Fibroblast of upper back skin (primary cell): ENCODE measurements at places on chromosomes 6 and 20.

GRCh38 chr20:57167292-57167655 lies 99.2 kb downstream of the BMP7 start:
- DNase-seq, result no peak

DNA sequence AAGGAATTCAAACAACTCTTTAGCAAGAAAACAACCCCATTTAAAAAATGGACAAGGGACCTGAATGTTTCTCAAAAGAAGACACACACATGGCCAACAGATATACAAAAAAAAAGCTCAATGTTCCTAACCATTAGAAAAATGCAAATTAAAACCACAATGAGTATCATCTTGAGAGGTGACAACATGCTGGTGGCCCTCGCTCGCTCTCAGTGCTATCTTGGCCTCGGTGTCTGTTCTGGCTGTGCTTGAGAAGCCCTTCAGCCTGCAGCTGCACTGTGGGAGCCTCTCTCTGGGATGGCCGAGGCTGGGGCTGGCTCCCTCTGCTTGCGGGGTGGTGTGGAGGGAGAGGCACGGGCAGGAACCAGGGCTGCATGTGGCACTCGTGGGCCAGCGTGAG lies 13.4 kb downstream of the SPINT4 start:
- no peak for DNase-seq

DNA sequence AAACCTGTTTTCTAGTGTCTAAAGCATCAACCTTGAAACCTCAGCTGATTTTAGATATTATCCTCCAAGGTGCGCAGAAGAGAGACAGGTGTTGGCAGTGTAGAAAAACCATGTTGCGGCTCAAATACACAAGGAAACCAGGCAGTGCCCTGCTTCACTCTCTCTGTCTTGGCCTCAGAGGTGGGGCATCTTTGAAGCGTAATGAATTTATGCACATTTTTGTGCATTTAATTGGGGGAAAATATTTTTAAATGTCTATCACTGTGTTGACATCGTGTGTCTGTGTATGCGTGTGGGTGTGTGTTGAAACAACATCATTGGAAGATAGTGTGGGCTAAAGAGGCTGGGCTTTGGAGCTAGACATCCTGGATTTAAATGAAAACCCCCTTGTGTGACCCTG lies 334.0 kb upstream of the CHD6 start:
- no peak for DNase-seq

- no peak for DNase-seq
These were observed 230.8 kb downstream of the BCAS1 start for GRCh38 chr20:53839423-53840176.

DNA sequence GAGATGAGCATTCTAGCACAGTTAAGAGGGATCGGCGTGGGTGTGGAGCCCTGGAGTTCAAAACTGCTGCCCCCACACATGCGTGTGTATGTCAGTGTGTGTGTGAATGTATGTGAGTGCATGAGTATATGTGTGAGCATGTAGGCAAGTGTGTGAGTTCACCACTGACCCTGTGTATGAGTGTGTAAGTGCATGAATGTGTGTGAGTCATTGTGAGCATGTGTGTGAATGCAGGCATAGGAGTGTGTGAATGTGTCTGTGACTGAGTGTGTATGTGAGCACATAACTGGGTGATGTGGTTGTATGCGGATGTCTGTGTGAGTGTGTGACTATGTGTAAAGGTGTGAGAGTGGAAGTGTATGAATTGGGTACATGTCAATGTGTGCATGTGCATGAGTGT lies 69.6 kb upstream of the CCDC167 start:
- DNase-seq, result no peak

GRCh38 chr6:5162355-5162754 lies 77.2 kb downstream of the PPP1R3G start:
- no peak for DNase-seq

DNA sequence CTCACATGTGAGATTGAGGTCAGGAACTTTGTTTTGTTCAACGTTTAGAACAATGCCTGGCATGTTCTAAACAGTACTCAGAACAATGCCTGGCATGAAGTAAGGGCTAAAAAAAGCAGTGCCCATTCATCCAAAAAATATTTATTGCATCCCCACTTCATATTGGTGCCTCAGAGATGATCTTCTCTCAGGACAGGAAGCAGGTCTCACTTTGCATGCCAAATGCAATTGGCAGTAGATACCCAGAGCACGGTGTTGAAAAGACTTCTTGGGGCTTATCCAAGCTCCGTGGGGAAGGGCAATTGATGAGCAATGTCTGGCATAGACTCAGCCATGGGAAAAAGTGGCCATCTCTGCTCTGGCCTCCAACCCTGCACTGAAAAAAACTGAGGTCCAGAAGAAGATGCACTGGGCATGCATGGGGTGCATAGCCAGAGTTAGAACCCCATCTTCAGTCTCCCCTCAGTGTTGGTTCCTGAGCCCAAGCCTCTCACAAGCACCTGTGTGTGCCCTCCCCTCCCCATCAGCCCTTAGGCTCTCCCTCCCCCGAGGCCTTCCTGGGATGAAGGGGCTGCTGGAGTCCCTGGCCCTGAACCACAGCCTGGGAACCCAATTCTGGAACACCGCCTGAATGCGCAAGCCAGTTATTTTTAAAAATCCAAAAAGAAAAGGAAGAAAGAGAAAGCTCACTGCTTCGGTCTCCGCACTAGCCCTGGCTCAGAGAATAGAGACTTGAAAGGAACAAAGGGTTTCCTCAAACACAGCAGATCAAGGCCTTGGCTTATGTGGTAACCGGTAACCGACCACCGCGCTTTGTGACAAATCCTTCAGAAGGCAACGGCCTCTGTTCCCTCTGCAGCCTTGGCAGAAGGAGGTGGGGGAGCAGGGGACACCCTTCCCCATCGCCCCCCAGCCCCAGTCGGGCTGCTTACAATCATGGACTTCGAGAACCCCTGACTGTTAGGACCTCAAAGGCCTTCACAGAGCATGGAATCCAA lies 78.5 kb upstream of the SIRPA start:
- DNase-seq, result peak; percentile 76

DNA sequence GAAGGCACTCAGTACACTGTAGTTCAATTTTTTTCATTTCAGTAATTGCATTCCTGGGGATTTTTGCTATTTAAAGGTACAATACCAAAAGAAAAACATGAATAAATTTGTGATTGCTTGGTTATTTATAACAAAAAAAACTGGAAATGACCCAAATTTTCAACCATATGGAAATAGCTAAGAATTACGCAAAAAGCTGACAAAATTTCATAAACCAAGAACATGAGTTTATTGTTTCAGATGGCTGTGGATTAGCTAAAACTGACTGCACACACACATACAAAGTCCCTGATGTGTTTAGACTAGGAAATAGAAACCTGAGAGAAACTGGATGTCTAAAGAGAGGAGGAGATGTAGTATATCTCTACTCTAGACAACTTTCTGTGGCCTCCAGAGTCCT lies 718.4 kb upstream of the CHD6 start:
- DNase-seq, result no peak

DNA sequence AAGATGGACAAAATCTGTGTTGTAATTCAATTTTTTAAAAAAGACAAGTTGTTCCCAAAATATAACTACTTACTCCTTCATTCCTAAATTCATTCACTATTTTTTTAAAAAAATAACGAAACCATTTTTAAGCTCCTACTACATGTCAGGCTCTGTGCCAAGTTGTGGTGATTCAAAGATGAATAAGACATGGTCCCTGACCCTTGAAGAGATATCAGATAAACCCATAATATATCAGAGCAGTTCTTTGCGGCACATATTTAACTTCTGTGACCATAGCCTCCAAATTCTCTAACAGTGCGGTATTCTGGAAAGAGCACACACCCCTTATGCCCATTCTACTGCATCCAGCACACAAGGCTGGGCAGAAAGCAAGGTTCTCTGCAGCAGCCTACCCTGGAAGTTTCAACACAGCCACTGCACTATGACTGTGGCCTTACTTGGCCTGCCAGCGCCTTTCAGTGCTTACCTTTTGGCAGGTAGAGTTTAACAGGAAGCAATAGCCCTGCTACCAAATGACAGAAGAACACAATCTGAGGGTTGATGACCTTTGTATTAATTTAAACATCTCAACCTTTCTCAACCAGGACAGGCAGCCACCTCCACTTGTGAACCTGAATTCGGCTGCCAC lies 406.5 kb downstream of the BTBD9 start:
- peak; percentile 39 for DNase-seq

DNA sequence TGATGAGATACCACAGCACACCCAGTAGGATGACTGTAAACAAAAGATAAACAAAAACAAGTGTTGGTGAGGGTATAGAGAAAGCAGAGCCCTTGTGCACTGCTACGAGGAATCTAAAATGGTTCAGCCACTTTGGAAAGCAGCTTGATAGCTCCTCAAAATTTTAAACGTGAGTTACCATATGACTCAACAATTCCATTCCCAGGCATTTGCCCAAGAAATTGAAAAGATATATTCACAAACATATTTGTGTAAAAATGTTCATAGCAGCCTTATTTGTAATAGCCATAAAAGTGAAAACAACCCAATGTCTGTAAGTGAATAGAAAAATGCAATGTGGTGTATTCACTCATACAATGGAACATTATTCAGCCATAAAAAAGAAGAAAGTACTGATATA lies 141.0 kb upstream of the BTBD3 start:
- DNase-seq, result no peak

DNA sequence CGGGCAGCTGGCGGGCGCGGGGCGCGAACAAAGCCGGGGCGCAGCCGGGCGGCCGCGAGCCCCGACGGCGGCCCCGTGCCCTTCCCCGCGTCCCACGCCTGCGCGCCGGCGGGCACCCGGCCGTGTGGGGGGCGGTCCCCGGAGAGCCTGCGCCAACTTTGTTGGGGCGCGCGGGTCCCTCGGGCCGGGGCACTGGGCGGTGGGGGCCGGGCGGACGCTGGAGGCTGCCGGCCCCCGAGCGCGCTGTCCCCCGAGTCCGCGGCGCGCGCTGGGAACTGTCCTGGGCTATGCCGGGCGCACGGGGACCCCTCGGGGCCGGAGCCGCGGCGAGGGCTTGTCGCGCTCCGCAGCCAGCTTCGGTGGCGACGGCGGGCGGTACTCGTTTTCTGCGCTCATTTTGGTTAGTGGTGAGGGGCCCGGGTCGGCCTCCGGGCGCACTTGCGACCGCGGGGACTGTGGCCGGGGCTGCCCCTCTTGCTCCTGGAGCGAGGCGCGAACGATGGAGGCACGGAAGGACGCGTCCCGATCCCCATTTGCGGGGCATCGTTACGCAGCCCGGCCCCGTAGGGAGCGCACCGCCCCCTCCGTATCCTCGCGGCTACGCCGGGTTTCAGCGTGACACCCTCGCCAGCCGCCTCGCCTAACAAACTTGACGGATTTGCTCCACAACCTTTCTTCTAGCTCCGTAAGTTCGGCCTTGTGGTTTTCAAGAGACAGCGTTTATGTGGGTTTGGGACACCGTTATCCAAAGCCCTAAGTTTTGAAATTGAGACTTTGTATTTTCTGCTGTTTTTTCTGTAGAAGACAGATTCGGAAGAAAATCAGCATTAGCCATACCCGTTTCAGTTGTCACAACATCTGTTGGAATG lies 622 bp downstream of the SS18L1 start:
- DNase-seq, result peak; percentile 45

DNA sequence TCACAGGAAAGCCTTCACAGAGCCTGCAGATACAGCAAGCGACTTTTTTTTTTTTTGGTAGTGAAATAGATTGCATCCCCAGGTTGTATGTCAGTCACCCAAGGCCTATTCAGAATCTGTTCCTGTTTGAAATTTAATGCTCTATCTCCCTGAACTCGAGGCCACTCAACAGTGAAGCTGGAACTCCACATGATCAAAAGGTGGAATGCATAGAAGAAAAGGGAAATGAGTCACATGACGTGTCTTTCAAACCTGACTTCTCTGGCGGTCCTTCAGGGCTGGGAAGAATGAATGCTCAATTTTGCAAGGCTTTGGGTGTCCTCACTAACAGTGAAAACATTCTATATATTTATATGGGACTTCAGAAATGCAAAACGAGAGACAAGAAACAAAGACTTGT lies 88.4 kb upstream of the B3GAT2 start:
- no peak for DNase-seq

- DNase-seq, result peak; percentile 1
These were observed 6.0 kb downstream of the PDYN start for GRCh38 chr20:1987826-1988225.

DNA sequence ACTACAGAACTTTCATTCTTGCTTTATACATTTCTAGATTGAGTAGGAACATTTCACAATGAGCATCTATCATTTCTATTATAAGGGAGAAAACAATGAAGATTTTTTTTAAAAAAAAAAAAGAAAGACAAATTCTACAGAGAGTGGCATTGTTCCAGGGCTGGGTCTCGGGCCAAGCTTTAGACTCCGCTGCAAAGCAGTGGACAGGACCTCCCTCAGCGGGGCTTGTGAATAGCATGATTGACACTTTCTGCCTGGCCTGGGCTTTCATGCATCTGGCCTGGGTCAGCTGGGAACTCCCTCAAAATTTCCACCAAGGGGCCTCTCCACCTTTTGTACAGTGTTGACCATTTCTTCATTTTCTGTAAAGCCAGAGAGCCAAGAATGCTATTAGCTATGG lies 55.8 kb upstream of the HIVEP2 start:
- no peak for DNase-seq

GRCh38 chr6:49499126-49499525 lies 597 bp upstream of the GLYATL3 start:
- DNase-seq, result no peak

- no peak for DNase-seq
These were observed 50.8 kb downstream of the GRM4 start for GRCh38 chr6:34095136-34095505.

GRCh38 chr6:8556370-8557013 lies 121.1 kb upstream of the SLC35B3 start:
- peak; percentile 42 for DNase-seq

DNA sequence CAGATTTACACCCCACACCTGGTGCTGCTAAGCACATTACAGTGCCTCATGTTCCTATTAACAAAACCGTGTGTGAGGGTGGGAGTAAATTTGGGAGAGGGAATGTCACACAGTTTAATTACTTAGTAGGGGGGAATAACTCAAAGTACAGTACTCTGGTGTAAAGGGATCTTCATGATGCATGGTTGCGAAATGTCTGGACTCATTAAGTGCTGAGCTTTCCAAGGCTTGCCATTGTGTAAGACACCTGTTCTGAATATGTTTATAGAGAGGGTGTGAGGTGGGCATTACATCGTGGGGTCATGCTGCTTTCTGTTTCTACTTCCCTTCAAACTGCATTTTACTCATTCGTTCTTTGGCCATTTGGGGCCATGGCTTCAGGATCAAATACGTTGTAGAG lies 181.2 kb downstream of the ADGRG6 start:
- DNase-seq, result no peak

- DNase-seq, result no peak
These were observed 154.8 kb upstream of the SLC35B3 start for GRCh38 chr6:8589941-8590729.

DNA sequence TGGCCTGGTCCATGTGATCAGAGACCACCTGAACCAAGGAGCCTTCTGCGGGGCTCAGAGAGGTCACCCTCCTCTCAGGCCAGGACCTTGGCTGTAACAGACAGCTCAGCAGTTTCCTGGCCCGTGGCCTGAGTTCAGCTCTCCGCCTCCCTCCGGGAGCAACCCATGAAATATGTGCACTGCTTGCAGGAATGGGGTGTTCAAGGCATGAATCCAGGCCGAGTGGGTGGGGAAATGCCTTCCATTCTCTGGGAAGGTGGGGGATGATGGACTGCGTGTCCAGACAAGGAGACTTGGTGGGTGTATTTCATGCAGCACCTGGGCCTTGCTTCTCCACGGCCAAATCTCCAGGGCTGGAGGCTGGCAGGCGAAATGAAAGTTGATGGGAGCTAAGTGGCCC lies 46.0 kb downstream of the SIRPA start:
- peak; percentile 63 for DNase-seq
